ENCODE measurements at places on chromosomes 4 and X.

- DNase-seq = no peak
These were observed 208.3 kb upstream of the MID1 start for GRCh38 chrX:10828640-10829039.

DNA sequence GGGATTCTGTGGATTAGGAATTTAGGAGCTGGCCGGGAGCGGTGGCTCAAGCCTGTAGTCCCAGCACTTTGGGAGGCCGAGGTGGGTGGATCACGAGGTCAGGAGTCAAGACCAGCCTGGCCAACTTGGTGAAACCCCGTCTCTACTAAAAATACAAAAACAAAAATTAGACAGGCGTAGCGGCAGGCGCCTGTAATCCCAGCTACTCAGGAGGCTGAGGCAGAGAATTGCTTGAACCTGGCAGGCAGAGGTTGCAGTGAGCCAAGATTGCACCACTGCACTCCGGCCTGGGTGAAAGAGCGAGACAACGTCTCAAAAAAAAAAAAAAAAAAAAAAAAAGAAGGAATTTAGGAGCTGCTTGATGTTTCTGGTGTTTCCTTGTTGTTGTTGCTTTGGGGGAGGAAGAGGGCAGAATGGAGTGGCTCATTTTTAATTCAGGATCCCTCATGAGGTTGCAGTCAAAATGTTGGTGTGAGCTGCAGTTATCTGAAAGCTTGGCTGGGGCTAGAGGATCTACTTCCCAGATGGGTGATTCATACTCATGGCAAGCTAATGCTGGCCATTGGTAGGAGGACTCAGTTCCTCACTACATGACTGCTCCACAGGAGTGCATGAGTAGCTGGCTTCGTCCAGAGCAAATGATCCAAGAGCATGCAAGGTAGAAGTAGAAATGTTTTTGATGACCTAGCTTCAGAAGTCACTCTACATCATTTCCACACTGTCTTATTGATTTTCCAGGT is 26.5 kb upstream of the JADE1 start:
- no peak for DNase-seq

DNA sequence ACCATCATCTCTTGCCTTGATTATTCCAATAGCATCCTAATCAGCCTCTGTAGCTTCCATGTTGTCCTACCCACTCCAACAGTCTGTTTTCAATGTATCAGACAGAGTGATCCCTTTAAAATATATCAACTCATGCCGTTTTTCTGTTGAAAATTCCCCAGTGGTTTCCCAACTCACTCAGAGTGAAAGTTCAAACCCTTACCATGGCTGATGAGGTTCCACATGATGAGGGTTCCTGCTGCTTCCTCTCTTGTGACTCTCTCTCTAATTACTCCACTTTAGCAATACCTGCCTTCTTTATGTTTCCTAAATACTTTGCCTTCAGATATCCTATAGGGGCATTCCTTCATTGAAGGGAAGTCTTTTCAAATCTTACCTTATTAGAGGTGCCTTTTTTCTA is 334.7 kb downstream of the PPP1R2C start:
- no peak for DNase-seq

- DNase-seq = no peak
These were observed 82.9 kb upstream of the MED14 start for GRCh38 chrX:40818236-40818635.

DNA sequence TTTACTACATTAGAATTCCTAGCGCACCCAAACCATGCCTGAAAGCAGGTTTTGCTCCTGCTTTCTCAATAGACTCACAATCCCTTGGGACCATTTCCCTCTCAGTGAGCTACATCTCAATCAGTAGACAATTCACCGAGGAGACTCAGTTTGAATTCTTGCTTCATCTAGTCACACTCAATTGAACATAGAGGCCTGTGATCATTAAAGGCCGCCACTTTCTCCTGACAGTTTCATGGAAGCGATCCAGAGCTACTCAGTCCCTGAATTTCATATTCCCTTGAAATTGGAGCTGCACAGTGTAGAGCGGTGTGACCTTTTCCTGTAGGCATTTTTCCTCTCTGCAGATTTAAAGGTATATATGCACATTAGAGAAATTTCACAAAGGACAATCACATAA is 193.9 kb upstream of the SPOCK3 start:
- no peak for DNase-seq

- DNase-seq = no peak
These were observed 17.6 kb downstream of the SH3RF1 start for GRCh38 chr4:169253113-169253671.

- no peak for DNase-seq
These were observed 325.3 kb upstream of the FTHL17 start for GRCh38 chrX:31397119-31397518.

GRCh38 chrX:13652287-13652793 is 601 bp upstream of the TCEANC start:
- no peak for DNase-seq

- DNase-seq = no peak
These were observed 119.2 kb downstream of the DDX53 start for GRCh38 chrX:23118890-23119527.

DNA sequence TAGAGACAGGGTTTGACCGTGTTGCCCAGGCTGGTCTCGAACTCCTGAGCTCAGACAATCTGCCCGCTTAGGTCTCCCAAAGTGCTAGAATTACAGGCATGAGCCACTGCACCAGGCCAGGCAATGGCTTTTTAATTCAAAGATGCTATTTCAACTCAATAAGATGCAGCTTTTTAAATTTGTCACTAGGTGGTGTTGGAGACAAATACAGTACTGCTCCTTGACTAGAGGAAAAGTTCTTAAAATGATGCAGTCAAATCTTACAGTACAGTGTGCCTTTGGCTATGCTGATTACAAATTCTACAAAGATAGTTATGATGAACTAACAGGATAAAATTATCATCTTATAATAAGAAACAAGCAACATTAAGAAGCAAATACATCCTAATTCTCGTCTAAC is 441.1 kb downstream of the KCNIP4 start:
- no peak for DNase-seq

- no peak for DNase-seq
These were observed 18.5 kb upstream of the SPP1 start for GRCh38 chr4:87957061-87957460.

DNA sequence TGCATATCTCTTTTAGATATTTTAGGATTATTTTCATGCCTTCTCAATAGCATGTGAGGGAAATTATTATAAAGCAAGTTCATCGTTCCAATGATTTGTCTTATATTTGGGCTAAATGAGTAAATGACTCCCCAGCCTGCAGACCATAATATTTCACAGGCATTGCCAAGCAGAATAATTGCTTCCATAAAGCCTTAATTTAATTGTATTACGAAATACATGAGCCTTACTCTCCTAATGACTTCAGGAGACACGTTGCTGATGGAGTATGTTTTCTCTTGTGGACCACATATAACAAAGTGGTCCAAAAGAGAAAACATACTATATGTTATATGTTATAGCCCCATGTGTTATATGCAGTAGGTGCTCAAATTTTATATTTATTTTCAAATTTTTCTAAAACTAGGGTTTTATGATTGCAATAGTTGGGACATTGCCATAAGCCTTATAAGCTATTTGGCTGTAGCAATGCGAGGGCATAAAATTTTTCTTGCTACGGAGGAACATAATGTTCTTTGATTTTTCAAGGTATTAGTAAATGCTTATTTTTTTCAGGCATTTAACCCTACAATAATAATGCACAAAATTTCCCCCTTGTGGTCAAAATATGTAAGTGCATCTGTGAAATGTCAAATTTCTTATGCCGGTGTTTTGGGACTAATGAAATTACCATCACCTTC is 26.2 kb upstream of the TMPRSS11D start:
- DNase-seq = no peak

DNA sequence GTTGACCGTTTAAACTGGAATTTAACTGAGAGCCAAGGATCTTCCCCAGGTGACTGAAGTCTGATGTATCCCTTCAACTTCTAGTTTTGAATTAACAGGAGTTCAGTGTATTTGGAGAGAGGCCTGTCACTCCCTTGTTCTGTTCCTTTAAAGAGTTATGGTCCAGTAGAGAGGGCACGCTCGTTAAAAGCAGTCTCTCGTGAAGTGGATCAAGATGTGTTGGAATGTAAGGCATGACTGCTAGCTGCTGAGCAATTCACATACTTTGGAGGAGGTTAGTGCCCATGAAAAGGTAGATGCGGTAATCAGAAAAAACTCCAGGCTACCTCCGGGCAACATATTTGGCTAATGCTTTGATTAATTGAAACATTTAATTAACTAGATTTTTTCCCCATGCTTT is 65.7 kb downstream of the SHROOM2 start:
- DNase-seq = no peak

- no peak for DNase-seq
These were observed 12.8 kb downstream of the SLC25A43 start for GRCh38 chrX:119411959-119412358.

GRCh38 chr4:518569-519083 is 19.6 kb downstream of the PIGG start:
- no peak for DNase-seq

DNA sequence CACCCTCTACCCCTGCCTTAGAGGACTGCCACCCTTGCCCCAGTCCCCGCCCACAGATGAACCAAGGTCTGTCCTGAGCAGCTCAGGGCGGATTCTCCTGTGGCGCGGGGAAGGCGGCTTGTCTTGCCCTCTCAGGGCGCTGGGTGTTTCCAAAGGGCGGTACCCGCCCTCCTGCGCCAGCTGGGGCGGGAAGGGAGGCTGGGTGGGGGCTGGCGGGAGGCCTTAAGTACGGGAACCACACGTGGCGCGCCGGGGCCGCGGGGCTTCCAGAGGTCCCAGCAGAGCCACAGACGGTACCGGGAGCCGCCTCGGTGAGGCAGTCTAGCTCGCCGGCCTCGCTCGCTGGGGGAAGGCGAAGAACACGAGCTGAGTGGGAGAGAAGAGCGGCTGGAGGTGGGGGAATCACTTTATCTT is 361.1 kb downstream of the MID1IP1 start:
- DNase-seq = no peak

DNA sequence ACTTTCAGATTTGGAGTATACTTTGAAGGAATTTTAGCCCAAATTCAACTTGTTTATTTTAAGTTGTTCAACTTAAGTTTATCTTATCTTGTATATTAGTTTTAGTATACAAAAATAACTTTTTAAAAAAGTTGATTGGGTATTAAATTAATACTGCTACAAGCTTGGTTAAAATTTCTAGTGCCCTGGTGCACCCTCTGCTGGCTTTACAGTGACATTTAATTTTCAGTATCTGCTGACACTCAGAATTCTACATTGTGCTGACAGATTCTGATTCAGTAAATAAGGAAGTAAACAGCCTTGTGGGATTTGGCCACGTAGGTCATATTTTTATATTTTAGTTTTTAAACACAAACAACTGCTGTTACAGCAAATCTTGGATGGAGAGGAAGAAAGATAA is 2.9 kb downstream of the EDA start:
- no peak for DNase-seq

GRCh38 chr4:158644760-158645159 is 26.9 kb downstream of the C4orf46 start:
- no peak for DNase-seq

DNA sequence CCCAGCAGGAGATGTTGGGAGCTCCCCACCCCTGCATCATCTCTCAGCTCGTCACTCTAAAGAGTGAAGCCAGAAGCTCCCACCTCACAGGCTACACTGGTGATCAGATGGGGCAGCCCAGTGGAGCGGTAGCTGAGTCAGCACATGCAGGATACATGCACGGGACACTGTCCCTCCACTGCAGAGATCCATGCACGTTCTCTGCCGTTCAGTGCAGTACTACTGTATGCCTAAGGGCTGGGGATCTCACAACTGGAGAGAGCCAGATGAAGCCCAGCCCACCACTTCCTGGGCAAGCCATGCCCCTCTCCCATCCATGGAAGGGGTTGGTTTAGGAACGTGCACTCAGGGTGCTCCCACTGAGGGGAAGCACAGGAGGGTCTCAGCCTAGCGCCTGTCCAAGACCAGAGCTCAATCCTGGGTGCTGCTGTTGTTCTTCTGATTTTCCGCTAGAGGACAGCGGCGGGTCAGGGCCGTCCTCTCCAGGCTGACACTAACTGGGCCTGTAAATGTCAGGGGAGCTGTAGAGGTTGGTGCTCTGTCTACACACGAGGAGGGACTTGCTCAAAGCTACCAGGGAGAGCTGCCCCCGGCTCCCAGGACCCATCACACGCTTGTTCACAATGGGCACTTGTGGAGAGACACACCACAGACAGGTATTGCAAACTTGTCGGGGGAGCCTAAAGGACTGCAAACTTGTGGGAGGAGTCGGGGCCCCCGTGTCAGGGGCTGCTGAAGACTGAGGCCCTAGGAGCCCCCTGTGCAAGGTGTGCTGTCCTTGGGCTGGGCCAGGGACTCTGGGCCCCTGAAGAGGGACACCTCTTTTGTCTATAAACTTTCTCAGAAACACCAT is 18.2 kb upstream of the ABLIM2 start:
- peak; percentile 29 for DNase-seq

DNA sequence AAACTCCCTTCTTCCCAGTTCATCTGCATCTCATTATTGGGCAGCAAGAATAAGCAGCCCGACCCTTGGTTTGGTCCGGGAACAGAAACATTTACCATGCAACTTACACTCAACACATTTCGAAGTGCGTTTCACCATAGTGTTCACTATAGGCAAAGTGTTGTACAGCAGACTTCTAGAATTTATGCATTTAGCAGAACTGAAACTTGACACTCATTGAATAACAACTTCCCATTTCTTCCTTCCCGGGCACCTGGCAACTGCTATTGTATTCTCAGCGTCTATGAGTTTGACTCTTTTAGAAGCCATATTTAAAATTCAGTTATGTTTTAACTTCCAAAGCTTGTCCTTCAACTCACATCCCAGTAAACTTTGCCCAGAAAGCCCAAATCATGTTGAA is 840.6 kb downstream of the NLGN4X start:
- DNase-seq = no peak

GRCh38 chr4:137448402-137448801 is 83.9 kb downstream of the PCDH18 start:
- no peak for DNase-seq

- DNase-seq = no peak
These were observed 164.2 kb downstream of the STIM2 start for GRCh38 chr4:27024805-27025204.

DNA sequence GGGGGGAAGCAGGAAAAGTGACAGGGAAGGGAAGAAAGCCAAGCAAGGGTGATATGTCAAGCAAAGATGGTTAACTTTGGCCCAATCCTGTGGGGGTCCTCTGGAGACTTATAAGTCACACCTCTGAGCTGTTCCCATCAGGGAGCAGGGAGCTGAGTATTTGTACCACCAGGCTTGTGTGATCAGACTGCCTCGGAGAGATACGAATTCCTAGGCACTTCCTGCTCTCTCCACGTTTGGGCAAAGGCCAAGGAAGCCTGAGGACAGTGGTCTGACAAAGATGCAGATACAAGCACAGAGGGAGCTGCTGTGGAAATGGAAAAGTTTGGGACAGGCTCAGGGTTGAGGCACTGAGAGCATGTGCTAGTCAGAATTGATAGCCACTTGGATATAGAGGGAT is 10.4 kb upstream of the PPP3CA start:
- peak; percentile 20 for DNase-seq

DNA sequence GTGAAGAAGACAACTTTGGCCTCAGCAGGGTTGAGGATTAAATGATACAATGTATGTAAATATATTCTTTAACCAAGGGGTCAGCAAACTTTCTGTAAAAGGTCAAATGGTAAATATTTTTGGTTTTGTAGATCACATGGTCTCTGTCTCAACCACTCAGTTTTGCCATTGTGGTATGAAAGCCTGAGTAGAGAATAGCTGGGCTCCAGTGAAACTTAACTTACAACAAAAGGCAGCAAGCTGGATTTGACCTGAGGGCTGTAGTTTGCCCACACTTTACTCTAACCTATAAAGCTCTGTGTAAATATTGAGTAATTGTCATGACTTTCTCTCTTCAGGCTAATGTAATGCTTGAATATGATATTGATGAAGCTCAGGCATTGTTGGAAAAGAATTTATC is 19.6 kb downstream of the VBP1 start:
- peak; percentile 38 for DNase-seq

Measured in foreskin melanocyte (primary cell).